ENCODE measurements at places on chromosomes 3 and 15.

- no peak overlapping the region for H3K4me3 ChIP-seq
- no peak overlapping the region for H3K27ac ChIP-seq
- no peak for DNase-seq
- H3K4me1 ChIP-seq, result no peaks in the 10 kb centered on the region
- H3K36me3 ChIP-seq, result no peaks in the 10 kb centered on the region
These were observed 193.4 kb upstream of the HES1 start for GRCh38 chr3:193942516-193943055.

DNA sequence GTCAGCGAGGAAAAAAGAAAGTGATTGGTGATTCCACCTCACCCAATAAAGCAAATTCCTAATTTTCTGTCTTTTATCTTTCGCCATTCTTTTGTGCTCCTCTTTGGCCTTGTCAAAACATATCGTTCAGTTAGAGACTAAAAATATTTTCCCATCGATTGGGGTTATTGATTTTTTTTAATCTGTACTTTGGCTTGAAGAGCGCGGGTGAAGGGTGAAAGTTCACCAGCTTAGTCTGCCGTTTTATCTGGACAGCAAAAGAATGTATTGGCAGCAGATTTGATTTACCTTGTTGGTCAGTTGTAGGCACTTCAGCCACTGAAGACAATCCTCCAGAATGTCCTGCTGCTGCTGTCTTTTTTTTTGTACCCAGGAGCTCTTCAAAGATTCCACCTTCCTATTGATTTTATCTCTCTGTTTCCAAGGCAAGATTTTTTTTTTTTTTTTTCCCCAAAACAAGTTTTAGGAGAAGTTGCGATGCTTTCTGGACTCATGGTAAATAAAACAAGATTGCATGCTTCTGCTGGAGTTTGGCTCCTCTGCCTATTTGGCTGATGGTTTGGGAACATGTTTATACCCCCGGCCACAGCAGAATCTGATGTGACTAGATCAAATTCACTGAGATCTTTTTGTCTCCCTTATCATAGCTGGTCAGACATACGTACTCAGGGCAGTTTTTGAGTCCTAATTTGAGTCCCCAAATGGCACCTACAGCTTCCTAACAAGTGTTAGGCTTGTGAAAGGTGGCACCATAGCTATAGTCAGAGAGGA, 269.3 kb upstream of the ONECUT1 start:
- no peaks in the 10 kb centered on the region for H3K4me1 ChIP-seq
- no peak for DNase-seq
- no peaks in the 10 kb centered on the region for H3K27me3 ChIP-seq
- no peaks in the 10 kb centered on the region for H3K36me3 ChIP-seq
- no peak overlapping the region for H3K27ac ChIP-seq
- H3K4me3 ChIP-seq, result no peak overlapping the region

DNA sequence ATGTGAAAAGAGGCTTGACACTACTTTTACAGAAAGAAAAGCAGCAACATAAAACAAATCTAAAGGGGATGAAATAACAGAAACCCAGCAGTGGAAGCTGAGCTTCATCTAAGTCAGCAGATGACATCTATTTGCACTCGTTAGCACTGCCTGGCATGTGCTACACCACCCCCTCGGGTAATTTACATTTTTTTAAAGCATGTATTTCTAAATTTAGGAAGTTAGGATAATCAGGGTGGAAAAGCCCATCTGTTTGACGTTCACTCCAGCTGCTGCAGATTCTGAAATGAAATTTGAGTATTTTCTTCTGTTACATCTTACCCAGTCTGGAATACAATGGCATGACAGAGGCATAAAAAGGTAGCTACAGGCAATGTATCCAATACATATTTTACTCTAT, 20.7 kb downstream of the IGSF11 start:
- no peaks in the 10 kb centered on the region for H3K27me3 ChIP-seq
- H3K36me3 ChIP-seq, result no peaks in the 10 kb centered on the region
- H3K27ac ChIP-seq, result no peak overlapping the region
- DNase-seq, result no peak

DNA sequence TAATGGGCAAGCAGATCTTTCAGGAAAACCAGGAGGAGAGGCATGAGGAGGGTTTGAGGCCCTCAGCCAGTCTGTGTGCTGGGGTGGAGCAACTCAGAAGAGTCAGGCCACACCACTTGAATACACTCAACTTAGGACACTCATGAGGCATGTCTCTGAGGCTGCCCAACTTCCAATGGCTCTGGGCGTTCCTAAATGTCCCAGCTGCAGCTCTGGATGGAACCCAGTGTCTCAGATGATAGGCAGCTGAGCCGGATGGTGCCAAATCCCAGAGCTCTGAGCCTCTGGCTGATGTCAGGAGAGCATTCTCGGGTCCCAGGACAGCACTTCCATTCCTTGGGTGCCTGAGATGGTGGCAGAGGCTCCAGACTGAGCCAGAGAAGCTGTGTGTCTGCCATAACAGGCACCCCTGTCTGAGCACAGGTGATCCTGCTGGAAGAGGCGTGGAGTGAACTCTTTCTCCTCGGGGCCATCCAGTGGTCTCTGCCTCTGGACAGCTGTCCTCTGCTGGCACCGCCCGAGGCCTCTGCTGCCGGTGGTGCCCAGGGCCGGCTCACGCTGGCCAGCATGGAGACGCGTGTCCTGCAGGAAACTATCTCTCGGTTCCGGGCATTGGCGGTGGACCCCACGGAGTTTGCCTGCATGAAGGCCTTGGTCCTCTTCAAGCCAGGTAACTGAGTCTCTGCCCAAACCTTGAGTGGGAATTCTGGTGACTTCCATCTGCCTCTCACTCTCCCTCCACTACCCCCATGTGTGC, 2.8 kb downstream of the NR2E3 start:
- DNase-seq, result no peak
- no peaks in the 10 kb centered on the region for H3K4me1 ChIP-seq
- H3K36me3 ChIP-seq, result no peaks in the 10 kb centered on the region

DNA sequence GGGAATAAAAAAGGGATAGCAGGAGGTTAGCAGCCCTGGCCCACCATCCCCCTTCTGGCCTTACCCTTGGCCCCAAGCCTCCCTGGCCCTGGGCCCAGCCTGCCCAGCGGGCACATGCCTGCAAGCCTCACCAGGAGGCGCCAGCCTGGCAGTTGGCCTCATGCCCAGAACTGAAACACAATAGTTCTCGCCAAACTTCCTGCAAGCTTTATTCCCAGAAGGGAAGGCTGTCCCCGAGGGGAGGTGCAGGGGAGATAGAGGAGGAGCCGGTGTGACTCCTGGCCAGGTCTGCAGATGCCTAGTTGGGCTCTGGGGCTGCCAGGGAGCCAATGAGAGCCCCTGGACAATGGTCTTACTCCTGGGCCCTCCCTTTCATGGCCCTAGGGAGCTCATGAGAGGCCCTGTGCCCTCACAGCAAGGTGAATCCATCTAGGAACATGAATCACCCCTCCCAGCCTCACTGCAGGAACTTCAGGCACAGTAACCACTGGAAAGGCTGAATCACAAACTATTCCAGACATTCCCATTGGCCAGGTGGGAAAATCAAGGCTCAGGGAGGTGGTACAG, 4.0 kb downstream of the CCDC33 start:
- DNase-seq, result peak; percentile 96
- H3K27me3 ChIP-seq, result no peaks in the 10 kb centered on the region
- H3K4me1 ChIP-seq, result peaks cover 49% of the 10 kb centered on the region
- no peaks in the 10 kb centered on the region for H3K36me3 ChIP-seq
- no peak overlapping the region for H3K4me3 ChIP-seq
